Neuronal stem cell (in vitro differentiated cells): ENCODE measurements at places on chromosomes 16 and 17.

DNA sequence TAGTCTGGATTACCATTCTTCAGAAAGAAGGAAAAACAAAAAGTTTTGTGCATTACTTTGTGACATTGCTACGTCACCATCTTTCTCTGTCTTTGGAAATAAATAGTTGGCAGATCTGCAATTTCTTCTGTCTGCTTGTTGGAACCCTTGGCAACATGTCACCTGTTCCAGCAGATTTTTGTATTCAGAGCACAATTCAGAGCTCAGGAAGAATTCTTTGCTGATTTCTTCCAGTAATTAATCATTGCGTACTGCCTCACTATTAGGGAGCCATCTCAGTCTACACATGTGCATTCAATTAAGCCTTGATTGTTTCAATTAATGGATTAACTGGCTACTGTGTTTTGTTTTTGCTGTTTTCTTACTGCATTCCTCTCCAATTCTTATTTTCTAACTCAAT is 467.2 kb downstream of the CDH8 start:
- no peak for DNase-seq

DNA sequence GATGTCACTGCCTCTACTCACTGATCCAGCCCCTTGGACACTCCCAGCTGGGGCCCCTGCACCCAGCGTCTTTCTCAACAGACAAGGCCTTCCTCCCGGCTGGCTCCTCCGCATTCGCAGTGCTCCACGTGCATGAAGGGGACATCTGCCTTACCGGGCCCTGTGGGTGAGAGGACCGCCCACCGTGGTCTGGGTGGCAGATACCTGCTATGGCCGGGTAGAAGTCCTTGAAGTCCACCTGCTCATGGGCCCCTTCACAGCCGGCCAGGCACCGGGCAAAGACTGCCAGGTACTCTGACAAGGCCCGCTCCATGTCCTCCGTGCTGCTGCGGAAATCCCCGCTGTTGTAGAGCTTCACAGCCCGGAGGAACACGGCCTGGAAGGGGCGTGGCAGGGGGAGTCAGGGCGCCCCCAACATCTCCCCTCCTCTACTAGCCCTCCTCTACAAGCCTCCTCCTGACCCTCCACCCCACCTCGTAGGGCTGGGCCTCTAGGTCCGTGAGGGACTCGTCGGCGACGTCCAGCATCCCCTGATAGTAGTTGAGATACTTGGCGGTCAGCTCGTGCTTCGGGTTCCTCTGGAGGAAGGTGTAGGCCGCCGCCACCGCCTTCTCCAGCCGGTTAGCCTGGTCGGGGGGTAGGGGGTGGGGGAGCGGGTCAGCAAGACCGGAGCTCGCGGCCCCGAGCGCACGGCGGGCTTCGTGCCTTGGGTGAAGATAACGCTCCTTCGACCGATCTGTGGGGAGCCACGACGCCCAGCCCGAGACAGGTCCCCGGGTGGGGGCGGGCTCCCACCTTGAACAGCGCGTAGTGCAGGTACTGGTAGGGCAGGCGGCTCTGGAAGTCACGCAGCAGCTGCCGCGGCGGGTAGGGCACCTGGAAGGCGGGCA is 845 bp downstream of the P3H4 start:
- no peak for DNase-seq

DNA sequence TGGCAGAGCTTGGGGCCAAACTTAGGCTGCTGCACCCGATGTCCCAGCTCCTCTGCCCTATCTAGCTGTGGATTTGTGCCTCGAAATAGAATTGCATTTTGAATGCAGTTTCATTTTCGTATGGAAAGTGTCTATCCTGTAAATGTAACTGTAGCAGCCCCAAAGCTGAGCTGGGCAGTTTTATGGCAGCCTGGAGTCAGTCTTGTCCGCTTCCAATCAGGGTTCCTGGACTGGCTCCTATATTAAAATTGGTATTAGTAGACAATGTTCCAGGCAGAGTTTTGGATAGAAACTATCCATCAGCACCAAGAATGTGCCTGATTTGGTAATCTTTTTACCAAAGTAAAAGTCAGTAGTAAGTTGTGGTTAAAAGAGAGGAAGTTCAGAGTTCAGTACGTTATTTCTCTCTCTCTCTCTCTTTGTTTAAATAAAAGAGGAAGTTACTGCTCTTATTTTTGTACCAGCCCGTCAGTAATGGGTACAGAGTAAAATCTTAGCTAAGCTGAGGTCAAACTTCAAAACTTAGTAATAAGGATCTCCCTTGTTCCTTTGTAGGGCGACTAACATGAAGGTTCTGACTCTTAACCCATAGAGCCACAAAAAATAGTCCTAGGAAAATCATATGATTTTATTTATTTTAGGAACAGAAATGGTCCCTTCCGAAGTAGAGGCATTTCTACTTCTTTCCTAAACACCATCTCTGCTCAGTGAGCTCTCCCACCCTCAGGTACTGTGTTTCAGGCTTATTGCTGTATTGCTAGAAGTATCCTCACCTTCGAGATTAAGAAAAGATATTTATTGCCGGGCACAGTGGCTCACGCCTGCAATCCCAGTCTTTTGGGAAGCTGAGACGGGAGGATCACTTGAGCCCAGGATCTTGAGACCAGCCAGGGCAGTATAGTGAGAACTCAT is 28.0 kb downstream of the PRKCB start:
- no peak for DNase-seq

DNA sequence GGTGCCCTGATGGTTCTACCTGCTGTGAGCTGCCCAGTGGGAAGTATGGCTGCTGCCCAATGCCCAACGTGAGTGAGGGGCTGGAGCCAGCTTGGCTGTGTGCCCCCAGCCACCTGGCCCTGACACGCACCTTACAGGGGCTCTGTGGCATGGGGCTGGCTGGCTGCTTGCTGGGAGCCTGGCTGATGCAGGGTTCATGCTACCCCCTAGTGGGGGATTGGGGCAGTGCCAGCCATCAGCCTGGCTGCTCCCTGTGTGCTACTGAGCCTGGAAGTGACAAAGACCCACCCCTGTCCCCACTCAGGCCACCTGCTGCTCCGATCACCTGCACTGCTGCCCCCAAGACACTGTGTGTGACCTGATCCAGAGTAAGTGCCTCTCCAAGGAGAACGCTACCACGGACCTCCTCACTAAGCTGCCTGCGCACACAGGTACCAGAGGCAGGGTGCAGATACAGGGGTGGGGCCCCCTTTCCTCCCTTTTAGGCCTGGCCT is 5.7 kb downstream of the GRN start:
- DNase-seq: peak; percentile 57

- no peak for DNase-seq
Observed at GRCh38 chr16:23131931-23132621, 17.2 kb downstream of the USP31 start.

GRCh38 chr16:11076259-11077018 is 132.1 kb downstream of the CLEC16A start:
- no peak for DNase-seq

GRCh38 chr16:57405097-57405496 is 530 bp downstream of the CCL17 start:
- no peak for DNase-seq

DNA sequence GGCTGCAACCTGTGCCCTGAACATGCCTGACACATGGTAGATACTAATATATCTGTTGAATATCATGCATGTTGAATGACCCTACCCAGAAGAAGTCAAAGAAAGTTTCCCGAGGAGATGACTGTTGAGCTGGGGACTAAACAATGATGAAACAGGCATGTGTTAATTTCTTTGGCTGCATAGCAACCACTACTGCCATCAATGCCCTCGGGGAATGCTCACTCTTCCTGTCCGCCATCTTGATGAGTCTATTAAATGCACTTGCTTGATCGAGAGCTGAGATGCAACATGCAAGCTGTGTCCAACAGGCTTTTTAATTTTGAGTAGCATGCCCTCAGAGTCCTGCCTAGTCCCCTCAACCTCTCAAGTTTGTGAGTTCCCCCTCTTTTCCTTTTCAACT is 31.3 kb downstream of the GRIN2A start:
- DNase-seq: no peak

DNA sequence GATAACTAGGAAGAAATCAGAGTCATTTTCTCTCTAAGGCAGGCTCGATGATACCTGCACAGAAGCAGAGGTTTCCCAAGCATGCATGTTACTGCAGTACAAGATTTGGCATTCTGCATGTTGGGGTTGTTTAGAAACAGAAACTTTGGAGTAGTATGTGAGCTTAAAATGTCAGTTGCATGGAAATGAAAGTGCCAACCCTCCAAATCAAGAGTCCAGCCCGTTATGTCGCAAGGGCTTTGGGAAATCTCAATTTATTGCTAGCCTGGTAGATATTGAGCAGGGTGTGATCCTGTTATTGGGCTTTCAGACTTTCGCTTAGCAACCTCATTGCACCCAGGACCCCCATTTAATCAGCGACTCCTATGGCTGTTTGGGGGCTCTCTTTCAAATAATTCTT is 490.8 kb downstream of the MAF start:
- DNase-seq: no peak

GRCh38 chr16:73152386-73153125 is 104.6 kb upstream of the ZFHX3 start:
- DNase-seq: peak; percentile 59

GRCh38 chr17:60506312-60506711 is 19.7 kb downstream of the APPBP2 start:
- no peak for DNase-seq

- no peak for DNase-seq
Observed at GRCh38 chr17:76873856-76874255, 5.7 kb downstream of the MGAT5B start.

DNA sequence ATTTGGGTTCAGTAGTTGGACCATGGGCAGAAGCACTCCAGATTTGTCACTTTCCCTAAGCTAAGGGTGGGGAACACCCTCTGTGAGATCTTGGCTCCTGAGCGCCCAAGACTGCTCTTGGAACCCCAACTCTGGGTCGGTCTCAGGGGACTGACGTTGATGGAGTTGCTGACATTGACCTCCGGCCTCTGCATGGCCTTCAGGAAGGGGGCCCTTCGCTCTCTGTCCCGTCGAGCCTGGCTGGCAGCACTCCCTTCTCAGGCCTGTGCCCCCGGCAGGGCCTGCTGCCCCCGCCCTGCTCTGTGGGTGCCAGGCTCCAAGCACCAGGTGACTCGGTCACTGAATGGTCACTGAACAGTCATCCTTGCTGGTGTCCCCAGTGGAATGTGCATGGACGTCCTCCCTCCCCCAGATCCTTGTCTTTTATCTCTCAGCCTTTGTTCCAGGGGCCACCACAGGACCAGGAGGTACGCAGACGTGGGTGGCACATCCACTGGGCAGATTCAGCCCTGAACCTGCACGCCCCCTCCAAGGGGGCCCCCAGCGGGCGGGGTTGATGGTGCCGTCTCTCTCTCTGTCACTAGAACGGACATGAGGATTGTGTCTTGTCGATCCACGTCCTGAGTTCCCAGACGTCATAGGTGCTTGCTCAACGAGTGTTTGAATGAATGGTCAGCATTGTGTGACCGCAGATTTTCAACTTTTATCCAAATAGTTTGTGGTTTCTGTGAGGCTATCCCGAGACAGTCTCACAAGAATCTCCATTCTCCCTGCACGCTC is 314.5 kb downstream of the SEC14L1 start:
- DNase-seq: no peak

DNA sequence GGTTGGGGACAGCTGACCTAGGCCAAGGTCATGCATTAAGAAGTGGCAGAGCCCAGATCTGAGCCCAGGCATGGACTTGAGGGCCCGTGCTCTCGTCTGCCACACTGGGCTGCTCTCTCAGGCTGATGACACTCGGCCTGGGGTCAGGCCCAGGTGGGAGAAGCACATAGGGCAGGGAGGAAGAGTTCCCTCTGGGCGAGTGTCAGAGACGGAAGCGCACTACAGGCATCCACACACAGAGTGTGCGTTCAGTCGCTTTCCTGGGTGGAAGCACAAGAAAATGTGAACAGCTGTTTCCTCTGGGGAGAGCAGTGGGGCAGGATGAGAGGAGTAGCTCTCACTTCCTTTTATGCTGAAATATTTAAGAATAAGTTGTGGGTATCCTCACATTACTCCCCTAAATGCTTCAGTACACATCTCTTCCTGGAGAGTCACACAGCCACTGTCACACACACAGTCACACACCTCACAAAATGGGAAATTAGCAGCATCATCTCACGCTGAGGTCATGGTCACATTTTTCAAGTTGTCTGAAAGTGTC is 59.7 kb downstream of the B9D1 start:
- DNase-seq: no peak

- no peak for DNase-seq
Observed at GRCh38 chr17:75729351-75729750, 8.1 kb downstream of the ITGB4 start.

GRCh38 chr17:59409336-59410048 is 78.0 kb downstream of the YPEL2 start:
- DNase-seq: no peak

- DNase-seq: no peak
Observed at GRCh38 chr16:26078716-26079355, 387.1 kb downstream of the HS3ST4 start.

DNA sequence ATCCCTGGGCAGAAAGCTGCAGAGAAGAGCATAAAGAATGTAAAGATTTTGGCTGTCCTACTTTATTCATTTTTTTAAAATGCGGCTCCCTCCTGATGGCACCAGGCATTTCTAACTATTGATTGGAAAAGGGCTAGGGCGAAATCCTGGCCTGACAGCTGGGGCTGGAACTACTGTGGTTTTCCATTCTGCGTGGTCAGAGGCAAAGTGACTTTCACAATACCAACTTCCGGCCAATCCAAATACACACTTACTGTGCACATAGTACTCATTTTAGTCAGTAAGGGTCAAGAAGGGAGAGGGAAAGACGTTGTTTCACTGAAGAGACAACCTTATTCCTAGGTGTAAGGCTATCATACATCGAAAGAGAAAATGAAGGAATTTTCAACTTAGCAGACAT is 113.8 kb upstream of the PMFBP1 start:
- no peak for DNase-seq

DNA sequence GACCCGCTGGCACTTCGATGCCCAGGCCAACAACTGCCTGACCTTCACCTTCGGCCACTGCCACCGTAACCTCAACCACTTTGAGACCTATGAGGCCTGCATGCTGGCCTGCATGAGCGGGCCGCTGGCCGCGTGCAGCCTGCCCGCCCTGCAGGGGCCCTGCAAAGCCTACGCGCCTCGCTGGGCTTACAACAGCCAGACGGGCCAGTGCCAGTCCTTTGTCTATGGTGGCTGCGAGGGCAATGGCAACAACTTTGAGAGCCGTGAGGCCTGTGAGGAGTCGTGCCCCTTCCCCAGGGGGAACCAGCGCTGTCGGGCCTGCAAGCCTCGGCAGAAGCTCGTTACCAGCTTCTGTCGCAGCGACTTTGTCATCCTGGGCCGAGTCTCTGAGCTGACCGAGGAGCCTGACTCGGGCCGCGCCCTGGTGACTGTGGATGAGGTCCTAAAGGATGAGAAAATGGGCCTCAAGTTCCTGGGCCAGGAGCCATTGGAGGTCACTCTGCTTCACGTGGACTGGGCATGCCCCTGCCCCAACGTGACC is 5.0 kb downstream of the WFIKKN2 start:
- no peak for DNase-seq

DNA sequence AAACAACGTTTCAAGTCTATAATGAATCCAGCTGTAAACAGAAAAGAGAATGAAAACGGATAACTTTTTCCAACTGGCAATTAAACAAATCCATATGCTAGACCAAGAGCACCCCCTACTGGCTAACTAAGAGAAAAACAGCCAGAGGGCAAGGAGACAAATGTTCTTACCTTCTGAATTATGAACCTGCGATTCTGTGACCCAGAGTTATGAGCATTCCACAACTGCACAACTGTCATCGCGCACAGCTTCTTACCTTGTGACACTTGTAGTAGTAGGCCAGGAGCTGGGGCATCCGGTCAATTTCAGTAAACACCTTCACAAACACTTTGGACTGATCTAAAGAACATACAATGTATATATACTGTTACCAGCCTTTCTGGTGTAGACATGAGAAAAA is 18.6 kb downstream of the COG7 start:
- DNase-seq: peak; percentile 62
